ENCODE measurements at places on chromosomes 3 and 15. TPM values are rescaled to one million over a fixed set of nuclear protein-coding genes. Genes with fewer than 3 reads are reported as not detected.

DNAH1 gene
- total RNA-seq = 0.53 TPM

LPP gene
- 23.0 TPM for total RNA-seq

TTC23 gene
- 14.9 TPM for total RNA-seq

GPR62 gene
- not detected for total RNA-seq

SPTSSB gene
- total RNA-seq = 0.03 TPM

ECE2 gene
- not detected for total RNA-seq

GLDN gene
- total RNA-seq = not detected

GNAI2 gene
- 242 TPM for total RNA-seq

GREM1 gene
- 0.10 TPM for total RNA-seq

CACNA1D gene
- total RNA-seq = 0.14 TPM

TF gene
- total RNA-seq = not detected

MAPKBP1 gene
- total RNA-seq = 61.7 TPM

FGF7 gene
- not detected for total RNA-seq

GOLGA8O gene
- total RNA-seq = not detected

CCDC54 gene
- total RNA-seq = not detected

MNS1 gene
- 1.7 TPM for total RNA-seq

GABRG3 gene
- total RNA-seq = not detected

HIGD1A gene
- total RNA-seq = 243 TPM

LRRIQ4 gene
- total RNA-seq = 0.04 TPM

Data from foreskin keratinocyte (primary cell).